ENCODE measurements at places on chromosomes 6 and 20.

DNA sequence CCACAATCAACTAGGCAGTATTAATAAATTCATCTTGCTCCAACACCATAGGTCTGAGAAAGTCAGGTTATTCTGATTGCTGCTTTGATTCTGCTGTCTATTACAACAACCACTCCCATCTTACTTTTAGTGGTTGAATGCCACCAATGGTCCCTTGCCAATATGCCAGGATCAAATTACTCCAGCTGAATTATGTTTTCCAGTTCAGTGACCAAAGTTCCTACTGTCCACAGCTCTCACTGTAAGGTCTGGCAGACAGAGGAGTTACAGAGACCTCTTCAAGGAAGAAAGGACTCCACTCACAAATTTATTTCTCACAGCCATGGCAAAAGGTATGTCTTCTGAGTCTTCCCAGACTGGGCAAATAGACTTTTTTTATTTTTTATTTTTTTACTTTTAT lies 557.0 kb downstream of the HAO1 start:
- no peak for DNase-seq

DNA sequence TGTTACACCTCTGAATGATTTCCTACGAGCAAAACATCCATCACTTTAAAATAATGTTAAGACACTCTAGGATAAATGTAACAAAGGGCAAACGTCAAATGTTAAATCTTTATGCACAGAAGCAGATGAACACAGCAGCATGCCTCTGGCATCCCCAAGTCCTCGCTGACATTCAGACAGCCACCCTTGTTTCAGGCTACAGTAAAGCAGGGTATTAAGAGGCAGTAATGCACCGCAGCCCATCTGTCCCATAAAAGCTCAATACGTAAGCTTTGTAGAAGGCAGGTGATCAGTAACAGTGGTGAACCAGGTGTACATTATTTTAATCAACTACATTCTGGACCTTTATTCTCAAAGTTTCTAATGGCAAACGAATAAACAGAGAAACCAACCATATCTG lies 64.8 kb downstream of the PPP1R3G start:
- no peak for DNase-seq

- DNase-seq = no peak
These were observed 92.8 kb upstream of the TMEM30A start for GRCh38 chr6:75377386-75377785.

DNA sequence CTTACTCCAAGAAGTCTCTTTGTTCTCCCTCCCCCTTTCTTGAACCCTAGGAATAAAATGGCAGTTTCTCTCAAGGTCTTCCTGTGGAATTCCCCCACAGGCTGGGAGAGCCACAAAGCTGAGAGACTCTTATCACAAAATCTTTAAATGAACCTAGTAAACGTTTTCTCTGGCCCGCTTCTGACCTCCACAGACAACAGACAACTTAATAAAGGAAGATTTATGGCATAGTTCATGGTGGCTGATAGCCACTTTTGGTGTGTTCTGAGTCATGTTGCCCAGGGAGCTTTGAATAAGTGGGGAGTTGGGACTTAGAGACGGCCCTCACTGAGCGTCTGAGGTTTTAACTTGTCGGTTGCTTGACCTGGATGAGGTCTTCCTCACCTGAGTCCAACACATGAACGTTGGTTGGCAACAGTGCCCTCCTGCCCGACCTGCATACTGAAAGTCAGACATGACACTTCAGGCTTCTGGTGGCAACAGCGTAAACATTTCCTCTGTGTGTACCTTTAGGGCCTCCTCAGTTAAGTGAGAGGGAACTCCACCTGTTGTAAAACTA lies 124.1 kb downstream of the FOXO3 start:
- no peak for DNase-seq

GRCh38 chr6:146948790-146949342 lies 255.4 kb upstream of the STXBP5 start:
- DNase-seq = no peak
